ENCODE measurements at places on chromosomes 7 and 10.

DNA sequence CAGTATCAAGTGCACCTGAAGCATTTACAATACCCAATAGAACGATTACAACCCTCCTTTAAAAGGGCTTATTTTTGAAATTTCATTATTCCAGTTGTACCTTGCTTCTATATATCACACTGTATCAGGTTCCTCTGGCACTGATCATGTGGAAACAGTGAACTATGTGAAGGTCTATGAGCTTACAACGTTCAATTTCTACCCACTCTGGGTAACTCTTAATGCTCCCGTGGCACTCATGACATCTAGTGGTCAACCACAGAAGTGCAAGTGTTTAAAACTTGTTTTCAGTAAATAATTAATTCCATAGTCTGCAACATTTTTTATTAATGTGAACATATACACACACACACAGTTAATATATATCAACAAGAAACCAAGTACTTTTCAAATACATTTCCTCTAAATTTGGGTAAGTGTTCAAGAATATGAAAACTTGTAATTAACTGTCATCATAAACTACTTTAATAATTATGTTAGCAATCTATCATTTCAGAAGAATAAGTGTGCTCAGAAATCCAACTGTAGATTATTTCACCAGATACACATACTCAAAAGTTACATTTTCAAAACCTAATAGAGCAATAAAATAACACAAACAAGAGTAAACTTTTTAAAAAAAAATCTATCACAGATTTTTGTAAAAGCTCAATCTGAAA is 61.0 kb downstream of the MPP7 start:
- no peak for DNase-seq

DNA sequence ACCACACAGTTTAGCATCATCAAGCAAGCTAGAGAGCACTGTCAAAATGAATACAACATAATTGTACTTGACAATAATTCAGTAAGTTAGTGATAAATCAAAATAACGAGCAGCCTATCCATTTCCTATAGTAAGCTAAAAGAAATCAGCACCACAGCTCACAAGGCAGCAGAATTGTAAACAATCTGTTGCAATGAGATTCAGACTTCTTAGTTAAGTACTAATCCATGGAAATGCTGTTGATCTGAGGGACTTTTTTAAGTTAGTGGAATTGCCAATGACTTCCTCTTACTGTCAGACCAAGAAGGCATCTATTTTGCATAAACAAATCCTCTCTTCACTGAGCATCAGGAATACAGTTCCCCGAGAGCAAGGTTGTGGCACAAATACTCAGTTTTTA is 136.6 kb upstream of the CCDC6 start:
- no peak for DNase-seq

GRCh38 chr7:21887779-21888178 is 57.9 kb downstream of the CDCA7L start:
- DNase-seq: no peak

- no peak for DNase-seq
These were observed 67.7 kb downstream of the TRIM24 start for GRCh38 chr7:138527746-138528223.

GRCh38 chr10:128035557-128035973 is 90.7 kb downstream of the MKI67 start:
- no peak for DNase-seq

- DNase-seq: no peak
These were observed 6.0 kb downstream of the WIPF3 start for GRCh38 chr7:29812185-29812876.

DNA sequence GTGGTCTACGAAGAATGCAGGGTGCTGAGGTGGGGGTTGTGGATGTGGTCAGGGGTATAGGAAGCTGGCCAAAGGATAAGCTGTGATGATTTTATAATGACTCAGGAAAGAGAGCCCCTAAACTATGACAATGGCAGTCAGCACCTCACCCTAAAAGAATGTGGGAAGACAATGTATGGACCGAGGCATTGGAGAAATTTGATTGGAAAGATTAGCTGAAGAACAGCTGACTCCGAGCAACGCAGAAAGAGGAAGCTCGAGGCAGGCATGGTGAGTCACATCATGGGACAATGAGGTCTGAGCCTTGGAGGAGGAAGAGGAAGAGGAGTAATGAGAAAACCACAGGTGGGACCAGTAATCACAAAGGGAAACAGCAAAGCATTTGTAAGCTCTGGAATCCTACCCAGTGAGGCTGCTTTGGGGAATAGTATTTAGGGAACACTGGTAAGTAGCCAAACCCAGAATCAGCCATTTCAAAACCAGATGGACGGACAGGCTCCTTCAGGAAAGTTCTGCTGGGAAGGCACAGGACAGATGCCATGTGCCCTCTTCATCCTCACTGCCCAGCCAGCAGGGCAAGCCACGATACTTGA is 295.4 kb downstream of the PRPF18 start:
- DNase-seq: no peak

DNA sequence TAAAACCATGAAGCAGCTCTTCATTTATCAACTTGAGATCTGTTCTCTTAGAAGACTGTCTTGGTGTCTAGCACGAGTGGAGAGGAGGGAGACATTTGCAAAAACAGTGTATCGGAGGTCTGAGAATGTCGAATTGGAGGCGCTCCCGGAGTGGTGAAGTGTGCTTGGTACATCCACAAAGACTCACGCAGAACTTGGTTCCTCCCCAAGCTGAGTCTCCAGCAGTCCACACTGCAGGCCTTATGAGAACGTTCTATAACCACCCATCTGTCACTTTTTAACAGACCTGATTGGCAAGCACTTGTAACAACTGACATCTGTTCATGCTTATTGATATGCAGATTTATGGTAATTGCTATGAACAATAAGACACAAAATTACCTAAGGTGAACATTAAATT is 261.6 kb downstream of the CELF2 start:
- DNase-seq: no peak

DNA sequence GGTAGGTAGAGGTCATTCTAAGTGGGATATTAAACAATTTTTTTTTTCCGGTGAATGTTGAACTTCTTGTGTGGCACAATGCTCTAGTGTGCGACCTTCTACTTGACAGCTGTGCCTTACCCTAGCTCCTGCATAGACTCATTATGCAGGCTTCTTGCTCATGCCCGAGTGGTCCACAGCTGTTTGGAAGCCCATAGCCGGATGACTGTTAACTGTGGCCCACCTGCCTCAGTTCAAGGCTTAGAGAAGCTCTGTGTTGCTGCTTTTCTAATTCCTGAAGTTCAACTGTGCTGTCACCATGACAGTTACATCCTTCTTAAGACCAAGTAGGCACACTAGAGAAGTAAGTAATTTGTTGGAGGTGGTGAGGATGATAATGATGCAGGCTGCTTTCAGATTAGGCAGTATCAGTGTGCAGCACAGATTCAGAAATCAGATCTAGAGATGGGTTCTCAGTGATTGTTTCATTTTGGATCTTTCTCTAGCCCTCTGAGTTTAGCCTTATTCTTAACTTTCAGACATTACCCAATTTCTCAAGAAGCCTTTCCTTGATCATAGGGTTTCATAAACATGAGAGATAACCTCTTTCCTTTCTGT is 278.4 kb downstream of the PHF14 start:
- DNase-seq: no peak

DNA sequence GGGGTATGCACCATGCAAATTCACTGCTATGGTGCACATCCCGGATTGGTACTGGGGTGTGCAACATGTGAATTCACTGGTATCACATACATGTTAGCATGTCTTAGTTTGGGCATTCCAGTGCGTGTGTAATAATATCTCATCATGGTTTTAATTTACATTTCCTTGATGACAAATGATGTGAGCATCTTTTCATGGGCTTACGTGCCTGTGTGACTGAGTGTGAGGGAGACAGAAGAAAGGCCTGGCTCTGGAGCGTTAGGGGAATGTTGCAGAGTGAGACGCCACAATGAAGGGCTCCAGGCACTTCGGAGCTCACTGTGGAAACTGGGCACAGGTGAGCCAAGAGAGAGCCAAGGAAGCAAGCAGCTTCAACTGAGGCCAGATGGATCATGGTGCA is 162.6 kb downstream of the UBE2H start:
- no peak for DNase-seq

GRCh38 chr10:132738454-132739224 is 47.3 kb downstream of the NKX6-2 start:
- DNase-seq: no peak

- DNase-seq: no peak
These were observed 30.6 kb downstream of the PALD1 start for GRCh38 chr10:70508912-70509756.

DNA sequence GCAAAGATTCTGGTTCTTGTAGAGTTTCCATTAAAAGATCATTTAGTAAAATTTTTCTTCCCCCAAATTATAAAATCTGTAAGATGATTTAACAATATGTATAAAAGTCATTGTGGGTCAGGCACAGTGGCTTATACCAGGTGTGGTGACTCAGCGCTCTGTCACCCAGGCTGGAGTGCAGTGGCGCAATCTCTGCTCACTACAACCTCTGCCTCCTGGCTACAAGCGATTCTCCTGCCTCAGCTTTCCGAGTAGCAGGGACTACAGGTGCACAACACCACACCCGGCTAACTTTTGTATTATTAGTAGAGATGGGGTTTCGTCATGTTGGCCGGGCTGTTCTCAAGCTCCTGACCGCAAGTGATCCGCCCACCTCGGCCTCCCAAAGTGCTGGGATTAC is 68.0 kb downstream of the SEPTIN14 start:
- DNase-seq: no peak

DNA sequence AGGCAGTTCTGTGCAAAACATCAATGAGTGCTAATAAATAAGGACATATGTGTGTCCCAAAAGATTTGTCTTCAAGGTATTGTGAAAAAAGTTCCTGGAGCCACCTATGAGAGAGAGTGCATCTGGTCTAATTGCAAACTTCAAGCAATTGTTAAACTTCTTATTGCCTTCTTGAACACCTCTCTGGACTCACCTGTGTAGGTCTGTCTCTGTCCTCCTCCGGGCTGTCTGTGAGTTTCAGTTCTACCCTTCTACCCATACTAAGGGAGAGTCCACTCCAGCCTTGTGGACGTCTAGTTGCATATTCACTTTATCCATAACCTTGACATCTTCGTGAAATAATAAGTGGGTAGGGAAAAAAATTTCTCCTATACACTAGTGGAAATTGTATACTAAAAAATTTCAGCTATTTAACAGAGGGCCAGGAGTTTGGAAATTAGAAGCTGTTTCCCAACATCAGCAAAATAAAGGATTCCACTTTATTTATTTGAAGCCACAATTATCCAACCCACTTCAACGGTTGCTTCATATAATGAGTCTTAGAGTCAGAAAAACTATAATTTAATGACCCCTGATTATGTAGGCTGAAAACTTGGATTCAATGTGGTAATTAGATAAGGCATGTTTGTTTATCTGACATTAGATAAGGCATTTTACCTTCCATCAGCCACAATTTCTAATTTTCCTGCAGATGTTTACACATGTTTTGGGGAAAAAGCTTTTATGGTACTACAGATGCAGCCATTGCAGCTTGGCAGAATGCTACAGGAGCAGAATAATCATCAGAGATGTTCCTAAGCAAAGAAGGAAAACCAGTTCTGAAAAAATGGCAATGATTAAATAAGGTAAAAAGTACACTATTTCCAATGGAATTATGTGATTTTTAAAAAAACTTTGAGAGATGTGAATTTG is 150.8 kb upstream of the FAM3C start:
- no peak for DNase-seq

DNA sequence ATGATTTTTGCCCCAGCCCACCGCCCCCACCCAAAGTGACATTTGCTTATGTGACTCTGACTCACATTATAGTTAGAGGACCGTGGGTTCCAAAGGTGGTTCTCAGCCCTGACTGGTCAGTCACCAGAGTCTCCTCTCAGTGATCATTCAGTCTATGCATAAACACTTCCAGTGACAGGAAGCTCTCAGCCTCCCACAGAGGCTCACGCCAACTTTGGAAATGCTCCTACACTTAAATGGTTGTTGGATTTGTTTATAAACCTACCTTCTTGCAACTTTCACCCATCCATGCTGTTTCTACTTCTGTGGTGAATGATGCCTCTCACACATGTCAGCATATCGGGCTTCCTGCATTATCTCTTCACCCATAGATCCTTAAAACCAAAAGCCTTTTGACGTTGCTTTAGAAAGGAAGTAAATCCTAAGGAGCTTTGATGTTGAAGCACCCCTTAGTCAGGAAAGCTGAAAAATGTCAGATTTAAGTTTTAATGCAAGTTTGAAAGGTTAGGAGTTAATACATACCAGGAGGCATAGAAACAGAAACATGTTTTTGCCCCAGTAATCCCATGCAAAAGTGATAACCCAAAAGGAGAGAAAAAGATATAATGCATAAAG is 46.5 kb upstream of the FGL2 start:
- no peak for DNase-seq

DNA sequence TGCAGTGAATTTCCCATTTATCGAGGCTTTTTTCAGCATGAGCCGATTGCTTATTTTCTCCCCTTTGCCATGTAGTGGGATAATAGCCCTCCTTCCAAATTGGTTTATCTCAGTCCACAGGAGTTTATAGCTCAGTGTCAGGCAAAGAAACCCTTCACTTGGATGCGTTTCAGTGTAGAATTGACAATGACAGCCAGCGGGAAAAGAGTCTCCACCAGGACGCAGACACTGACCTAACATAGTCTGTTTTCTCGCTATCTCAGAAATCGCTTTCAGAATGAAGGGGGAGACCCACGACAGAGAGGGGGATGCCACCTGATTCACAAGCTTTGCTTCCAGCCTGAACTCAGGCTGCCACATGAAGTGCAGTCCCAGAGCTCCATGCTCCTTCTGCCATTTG is 43.5 kb upstream of the TCERG1L start:
- DNase-seq: no peak

DNA sequence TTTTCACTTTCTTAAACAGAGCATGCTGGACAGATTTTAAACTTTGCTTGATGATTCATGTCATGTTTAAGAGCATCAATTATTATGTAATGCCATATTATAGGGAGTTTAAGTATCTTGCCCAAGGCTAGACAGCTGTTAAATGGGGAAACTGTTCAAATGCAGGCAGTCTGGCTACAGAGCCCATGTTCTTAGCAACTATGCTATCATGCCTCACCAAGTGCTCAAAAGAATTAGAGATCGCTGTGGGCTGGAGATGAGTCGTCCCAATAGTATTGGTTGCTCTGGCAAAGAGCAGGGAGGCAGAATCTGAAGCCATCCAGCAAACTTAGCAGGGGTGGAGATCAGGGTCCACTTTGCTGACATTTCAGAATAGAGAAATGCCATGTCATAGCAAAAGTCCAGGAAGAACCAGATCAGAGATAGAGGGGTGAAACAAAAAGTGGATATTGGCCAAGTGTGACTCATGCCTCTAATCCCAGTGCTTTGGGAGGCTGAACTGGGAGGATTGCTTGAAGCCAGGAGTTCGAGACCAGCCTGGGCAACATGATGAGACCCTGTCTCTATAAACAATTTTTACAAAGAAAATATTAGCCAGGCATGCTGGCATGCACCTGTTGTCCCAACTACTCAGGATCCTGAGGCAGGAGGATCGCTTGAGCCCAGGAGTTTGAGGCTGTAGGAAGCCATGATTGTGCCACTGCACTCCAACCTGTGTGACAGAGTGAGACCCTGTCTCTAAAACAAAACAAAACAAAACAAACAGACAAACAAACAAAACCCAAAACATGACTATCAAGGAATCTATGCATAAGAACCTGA is 57.8 kb downstream of the BAMBI start:
- DNase-seq: no peak

GRCh38 chr10:74542077-74542476 is 284.3 kb upstream of the KAT6B start:
- no peak for DNase-seq

GRCh38 chr7:131252976-131253375 is 74.7 kb upstream of the MKLN1 start:
- no peak for DNase-seq
